Right ventricle myocardium inferior (tissue), 1 donor: ENCODE measurements at places on chromosomes 1 and 21.

DNA sequence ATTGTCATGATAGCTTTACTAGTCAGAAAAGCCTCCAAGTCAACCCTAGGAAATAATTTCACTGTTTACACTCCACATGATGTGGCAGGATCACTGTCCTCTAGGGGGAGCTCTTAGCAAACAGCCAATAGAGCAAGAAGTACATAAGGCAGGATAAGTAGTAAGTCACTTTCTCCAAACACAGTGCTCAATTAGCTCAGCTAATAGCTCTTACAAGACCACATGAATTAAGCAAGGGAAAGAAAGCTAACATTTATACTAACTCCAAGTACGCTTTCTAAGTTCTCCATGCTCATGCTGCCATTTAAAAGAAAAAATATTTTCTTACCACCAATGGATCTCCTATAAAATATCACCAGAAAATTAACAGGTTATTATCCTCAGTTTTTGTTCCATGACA lies 66.9 kb upstream of the LRIF1 start:
- DNase-seq = no peak

DNA sequence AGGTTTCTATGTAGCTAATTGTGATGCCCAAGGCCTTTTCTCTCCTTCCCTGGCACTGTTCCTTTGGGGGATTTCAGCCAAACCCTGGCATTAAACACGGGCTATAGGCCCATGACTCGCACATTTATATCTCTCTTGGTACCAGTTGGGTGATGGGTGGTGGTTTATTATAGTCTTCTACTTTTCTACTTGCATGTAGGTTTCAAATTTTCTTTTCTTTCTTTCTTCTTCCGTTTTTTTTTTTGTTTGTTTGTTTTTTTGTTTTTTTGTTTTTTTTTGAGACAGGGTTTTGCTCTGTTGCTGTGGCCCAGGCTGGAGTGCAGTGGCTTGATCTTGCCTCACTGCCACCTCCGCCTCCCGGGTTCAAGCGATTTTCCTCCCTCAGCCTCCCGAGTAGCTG lies 1.1 kb downstream of the IL10RB start:
- DNase-seq = no peak

DNA sequence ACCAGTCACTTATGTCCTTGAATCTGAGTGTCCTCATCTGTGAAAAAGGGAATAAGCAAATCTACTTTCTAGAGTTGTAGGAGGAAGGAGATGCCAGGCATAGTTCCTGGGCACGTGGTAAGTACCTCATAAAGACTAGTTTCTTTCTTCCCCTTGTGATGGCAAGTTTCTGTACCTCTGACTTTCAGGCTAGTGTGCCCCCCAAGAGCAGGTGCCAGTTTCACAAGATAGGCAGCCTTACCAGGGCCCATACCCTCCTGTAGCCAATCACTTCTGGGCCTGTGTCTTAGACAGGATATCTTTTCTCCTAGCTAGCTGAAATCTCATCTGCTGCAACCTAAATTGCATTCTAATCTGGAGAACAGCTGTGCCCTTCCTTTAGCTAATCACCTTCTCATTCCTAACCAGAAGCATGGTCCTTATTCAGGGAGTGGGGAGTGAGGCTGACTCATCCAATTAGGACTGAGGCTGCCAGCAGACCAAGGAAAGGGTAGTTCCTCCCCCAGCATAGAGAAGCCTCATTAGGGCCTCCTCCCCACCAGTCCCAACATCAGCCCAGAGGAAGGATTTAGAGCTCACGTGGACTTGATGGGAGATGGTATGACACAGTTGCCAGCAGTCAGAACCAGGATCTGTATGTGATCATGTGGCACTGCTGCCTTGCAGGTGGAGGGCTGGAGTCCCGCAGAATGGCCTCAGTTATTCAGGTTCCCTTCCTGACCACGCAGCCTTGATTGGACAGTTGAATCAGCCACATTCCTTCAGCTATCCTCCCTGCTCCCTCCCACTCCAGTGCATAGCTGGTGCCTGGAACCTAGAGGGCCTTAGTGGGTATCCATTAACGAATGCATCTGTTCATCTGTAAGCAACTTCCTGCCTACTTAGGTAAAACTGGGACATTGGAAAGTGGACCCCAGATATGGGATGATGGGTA lies 7.9 kb downstream of the KLHDC8A start:
- no peak for DNase-seq

GRCh38 chr1:102751111-102751510 lies 357.2 kb downstream of the COL11A1 start:
- DNase-seq = no peak

DNA sequence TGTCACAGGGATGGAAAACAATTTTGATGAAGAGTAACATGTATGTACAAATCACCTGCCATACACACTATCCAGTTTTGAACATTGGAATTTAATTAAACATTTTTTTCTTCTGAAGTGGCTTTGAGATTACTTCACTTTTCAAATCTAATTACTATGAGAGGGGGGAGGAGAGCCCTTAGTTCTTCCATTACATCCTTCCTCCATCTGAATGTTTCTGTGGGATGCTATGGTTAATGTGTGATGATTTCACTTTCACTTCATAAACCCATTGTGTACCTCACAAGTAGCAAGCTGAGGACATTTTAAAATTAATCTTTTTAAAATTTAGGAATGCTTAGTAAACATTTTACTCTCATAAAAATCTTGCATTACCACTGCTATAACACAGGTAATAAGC lies 156.9 kb downstream of the RUNX1 start:
- no peak for DNase-seq

- DNase-seq = no peak
These were observed 132.7 kb upstream of the SGIP1 start for GRCh38 chr1:66401244-66401643.

DNA sequence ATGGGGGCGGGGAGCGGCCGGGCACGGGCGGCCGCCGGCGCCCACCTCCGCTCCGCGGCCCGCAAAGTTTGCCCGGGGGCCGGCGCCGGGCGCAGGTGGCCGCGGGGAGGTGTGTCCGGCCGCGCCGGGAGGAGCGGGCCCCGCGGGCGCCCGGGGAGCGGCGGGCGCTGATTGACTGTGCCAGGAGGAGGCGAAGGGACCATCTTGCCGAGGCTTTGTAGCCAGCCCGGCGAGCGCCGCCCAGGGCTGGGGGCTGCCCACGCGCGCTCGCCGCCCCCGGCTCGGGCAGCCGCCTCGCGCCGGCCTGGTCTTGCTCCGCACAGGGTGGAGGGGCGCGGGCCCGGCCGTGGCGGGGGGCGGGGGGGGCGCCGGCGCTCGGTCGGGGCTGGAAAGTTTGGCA lies 432 bp downstream of the EPHB2 start:
- DNase-seq = no peak

- DNase-seq = no peak
These were observed 12.2 kb upstream of the ARHGEF10L start for GRCh38 chr1:17527036-17527914.

- no peak for DNase-seq
These were observed 14.4 kb upstream of the NOS1AP start for GRCh38 chr1:162055062-162055461.

GRCh38 chr1:30081379-30082102 lies 641.8 kb downstream of the MATN1 start:
- no peak for DNase-seq
